Pons (tissue), 1 donor: ENCODE measurements at places on chromosomes 5 and 9.

- DNase-seq, result no peak
These were observed 1.6 kb upstream of the PCAT7 start for GRCh38 chr9:94553029-94553938.

GRCh38 chr9:113395000-113395861, 5.9 kb downstream of the ALAD start:
- no peak for DNase-seq

DNA sequence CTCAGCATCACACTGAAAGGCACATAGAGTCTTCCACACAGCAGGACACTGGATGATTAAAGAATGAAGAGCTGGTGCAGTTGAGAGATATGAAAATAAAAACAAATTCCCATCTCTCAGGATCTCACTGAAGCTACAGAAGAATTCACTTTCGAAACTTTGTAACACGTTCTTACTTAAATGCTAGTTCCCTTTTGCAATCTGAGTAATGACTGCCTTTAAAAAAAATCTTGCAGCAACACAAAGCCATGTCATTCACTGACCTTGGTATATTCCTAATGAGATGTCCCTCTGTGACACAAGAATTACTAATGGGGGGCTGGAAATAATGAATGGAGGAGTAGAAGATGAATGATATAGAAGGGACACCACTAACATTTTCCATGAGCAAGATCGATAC, 201.8 kb downstream of the GLIS3 start:
- no peak for DNase-seq

GRCh38 chr5:176388003-176388443, 375 bp downstream of the NOP16 start:
- DNase-seq, result no peak

DNA sequence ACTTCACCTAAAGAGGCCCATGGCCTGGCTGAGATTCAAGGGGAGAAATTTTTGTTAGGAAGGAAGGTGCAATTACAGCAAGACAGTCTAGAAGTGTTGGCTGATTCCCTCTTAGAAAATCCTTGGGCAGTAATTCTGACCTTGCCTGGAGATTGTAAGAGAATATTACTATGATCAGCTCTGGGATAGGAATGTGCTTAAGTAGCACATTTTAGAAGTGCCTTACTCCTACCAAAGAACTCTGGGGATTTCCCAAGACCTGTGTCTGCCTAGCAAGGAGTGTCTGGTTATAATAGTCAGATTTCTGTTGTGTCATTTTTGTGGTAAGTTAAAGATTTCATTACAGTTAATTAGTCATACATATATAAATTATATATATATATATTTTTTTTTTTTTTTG, 52.3 kb downstream of the NLN start:
- no peak for DNase-seq
